ENCODE measurements at places on chromosomes 13 and 19.

GRCh38 chr19:46351241-46352041 is 4.6 kb downstream of the PPP5C start:
- DNase-seq = no peak

DNA sequence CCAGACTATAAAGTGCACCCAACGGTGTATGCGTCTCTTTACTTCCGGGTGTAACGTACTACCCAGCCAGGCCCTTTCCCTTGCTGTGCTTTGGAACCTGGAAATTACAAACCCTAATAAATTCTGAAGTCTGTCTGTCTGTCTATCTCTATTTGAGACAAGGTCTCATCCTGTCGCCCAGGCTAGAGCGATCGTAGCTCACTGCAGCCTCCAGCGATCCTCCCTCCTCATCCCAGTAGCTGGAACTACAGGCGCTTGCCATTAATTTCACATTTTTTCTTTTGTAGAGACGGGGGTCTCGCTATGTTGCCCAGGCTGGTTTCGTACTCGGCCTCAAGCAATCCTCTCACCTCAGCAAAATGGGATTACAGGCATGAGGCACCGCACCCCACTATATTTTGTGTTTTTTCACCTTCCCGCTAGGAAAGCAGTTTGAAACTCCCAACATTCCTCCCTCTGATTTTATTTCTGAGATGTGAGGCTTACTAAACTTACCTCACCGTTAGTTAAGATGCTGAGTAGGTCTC is 469 bp upstream of the RNF6 start:
- DNase-seq = no peak

GRCh38 chr13:80359778-80360452 is 19.0 kb upstream of the SPRY2 start:
- peak; percentile 36 for DNase-seq

- DNase-seq = no peak
Observed at GRCh38 chr19:28884786-28885476, 328.0 kb downstream of the UQCRFS1 start.

GRCh38 chr13:98960606-98961502 is 17.0 kb downstream of the DOCK9 start:
- DNase-seq = no peak
